Mesendoderm (in vitro differentiated cells): ENCODE measurements at places on chromosomes 13 and 19.

- DNase-seq, result peak; percentile 58
Measured at GRCh38 chr13:29497137-29497654, 98.3 kb downstream of the SLC7A1 start.

DNA sequence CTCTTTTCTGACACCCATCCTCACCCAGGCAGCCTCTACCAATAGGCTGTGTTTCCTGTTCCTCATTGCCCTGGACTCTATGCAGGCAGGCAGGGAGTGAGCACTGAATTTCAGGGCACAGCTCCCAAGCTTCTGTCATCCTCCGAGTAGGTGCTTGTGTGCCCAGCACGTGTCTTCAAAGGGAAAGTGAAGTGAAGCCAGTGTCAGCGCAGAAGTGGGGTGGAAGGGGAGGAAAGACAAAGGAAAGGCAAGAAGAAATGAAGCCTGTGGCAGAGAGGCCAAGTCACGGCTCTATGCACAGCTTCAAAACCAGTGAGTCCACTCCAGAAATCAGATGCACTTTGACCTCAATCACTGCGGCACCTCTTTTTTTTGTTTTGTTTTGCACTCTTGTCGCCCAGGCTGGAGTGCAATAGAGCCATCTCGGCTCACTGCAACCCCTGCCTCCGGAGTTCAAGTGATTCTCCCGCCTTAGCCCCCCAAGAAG lies 16.9 kb downstream of the CEBPA start:
- DNase-seq, result no peak

DNA sequence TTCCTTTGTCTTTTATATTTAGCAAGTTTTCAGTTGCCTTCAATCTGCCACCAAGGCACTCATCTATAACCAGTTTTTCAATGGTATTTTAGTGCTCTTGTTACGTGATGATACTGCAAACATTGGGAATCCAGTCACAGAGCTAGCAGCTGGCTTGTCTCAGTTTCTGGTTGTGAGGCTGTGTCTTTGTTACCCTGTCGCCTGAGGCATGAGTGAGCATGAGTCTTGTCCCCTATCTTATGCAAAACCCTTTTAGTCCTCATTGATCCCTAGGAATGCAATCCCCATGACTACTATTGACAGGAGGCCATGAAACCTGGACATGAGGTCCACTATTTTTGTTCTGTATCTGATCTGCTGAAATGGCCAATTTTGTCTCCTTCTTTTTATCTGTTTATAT lies 391.0 kb downstream of the LMO7 start:
- peak; percentile 46 for DNase-seq

GRCh38 chr13:40193286-40194223 lies 472.9 kb downstream of the FOXO1 start:
- no peak for DNase-seq

DNA sequence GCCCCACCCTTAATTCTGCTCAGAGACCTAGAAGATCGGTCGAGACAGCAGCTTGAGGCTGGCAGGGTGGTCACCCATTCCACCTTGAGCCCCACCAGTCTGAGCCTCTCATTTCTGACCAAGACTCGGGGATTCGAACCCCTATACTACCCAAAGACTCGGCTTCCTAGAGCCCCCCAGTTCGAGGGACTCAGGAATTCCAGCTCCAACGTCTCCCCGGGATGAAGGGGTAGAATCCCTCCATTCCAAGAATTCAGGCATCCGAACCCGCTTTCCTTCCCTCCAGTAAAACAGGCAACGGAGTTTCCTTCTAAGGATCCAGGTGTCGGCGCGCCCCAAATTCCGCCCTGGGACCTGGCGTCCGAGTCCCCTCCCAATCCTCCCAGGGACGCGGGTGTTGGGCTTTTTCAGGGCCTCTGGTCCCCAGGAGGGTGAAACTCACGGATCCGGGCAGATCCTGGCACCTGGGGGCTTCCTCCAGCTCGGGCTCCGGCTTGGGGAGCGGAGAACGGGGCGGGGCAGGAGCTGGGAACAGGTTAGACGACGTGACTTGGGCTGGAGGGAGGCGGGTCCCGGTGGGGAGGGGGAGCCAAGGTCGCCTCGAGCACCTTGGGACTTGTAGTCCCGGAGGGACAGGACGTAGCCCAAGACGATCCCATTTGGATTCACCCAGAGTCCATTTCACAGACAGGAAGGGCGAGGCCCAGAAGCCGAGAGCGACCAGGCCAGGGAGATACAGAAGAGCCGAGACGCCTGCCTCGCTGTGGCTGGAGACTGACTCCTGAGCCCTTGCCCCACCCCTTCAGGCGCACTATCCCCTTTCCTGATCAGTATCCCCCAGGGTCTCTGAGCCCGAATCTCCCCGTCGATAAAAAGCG lies at the start of gene PPP1R13L:
Gene PPP1R13L (minus strand): TSS at position 513 of the 878 bp plus-strand sequence. CDS start 6,751 bp downstream, outside the sequence.
- peak; percentile 98 for DNase-seq

GRCh38 chr13:33051632-33052031 lies 35.4 kb downstream of the KL start:
- DNase-seq, result no peak

- DNase-seq, result no peak
Measured at GRCh38 chr19:3611841-3612240, 5.2 kb upstream of the TBXA2R start.

DNA sequence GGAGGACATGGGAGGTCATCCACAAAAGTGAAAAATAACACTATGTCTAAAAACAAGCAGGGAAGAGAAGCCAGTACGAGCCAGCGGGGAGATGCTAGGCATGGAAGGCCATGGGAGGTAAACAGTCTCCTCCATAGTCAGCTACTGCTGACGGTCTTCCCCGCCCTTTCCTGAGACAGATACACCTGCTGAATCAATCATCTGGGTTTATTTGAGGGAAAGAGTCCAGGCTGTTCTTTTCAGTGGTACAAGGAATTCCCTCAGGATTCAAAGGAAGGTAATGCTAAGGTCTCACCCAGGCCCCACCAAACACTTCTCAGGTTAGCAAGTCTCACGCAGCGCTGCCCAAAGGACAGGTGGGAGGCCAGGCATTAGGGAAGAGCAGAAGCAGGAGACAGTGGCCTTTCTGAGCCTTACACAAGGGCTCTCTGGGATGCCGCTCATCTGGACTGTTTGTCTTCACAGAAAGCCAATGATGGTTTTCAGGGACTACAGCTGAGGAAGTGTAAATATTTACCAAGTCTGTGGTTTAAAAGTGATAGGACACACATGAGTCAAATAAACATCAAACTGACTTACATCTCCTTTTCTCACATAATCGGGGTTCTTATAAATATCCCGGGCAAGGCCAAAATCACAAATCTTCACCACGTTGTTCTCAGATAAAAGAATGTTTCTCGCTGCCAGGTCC lies 173.9 kb downstream of the FLT1 start:
- DNase-seq, result no peak

DNA sequence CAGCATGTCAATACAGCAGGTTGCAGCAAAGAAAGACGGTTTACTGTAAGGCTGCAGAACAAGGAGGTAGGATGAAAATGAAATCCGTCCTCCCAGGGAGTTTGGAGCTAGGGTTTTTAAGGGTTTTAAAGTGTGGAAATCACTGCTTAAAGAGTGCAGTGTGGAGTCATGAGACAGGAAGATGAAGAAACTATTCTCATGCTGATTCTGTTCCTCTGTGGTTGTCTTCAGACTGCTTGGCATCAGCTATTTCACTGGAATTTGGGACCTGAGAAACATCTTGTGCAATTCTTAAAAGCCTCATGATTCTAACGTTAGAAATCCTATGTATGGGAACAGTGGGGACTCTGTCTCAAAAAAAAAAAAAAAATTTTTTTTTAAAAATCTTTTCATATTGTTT lies 11.4 kb downstream of the ZNF331 start:
- no peak for DNase-seq

DNA sequence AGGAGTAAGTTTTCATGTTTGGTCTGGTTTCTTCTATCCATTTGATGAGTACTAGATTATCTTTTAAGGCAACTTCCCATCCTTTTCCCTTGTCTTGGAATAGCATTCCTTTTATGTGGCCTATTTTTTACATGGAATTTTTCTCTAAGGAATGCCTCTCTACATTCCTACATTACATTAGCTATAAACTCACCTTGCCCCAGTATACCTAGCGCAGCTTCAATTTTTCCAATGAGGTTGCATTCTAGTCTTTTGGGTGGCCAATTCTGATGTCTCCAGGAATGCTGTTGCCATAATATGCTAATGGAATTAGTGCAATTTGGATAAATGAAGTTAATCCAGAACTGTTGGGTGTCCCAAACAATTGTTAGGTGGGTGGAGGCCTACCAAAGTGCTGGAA lies 33.8 kb downstream of the KBTBD6 start:
- DNase-seq, result peak; percentile 37

DNA sequence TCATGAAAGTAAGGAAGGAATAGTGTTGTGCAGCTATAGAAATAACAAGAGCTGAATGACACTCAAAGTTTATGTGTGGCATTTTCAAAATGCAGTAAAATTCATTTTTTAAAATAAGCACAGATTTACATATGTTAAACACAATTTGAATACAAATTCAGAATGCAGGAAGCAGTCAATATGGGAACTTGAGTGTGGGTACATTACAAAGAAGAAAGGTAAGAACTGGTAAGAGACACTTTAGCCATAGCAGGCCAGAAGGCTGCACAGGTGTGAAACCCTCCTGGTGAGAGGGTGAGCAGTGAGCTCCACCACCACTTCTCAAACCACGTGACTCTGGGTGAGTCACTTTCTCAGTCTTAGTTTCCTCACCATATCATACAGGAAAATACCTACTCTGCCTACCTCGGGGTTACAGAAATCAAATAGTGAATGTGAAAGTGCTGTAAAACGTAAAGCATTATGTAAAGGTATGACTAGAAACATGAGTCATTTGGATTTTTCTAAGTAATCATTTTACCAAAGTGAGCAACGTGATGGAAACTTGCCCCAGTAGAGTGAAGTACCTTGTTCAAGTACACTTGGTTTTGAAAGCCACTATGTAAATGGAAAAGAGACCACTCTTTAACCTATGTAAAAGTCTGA lies 40.5 kb downstream of the USP12 start:
- peak; percentile 45 for DNase-seq
